ENCODE measurements at places on chromosomes 5 and 9.

DNA sequence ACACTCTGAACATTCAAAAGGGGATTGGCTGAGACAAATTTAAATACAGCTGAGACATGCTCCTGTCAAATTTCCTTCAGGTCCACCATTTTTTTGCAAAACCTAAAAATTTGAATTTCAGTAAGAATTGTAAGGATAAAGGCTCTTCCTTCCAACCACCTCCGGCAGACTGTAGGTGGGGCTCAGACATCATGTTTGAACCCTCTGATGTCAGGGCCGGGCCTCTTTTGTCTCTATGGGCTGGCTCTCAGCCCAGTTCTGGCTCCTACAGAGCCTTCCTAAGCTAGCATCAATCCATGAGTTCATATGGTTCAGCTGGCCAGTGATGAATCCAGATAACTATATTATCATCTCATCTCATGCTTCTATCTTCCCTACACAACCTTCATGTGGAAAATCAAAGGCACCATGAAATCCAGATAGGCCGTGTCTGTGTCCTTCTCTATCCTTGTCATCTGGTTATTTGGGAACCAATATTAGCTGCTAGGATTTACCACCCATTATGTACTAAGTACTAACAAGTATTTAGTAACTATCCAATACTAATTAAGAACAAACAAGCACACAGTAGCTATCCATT is 44.2 kb downstream of the NIPSNAP3B start:
- no peak for DNase-seq

GRCh38 chr5:31182136-31182535 is 11.3 kb upstream of the CDH6 start:
- no peak for DNase-seq

- DNase-seq = no peak
Observed at GRCh38 chr9:124626276-124626675, 119.1 kb upstream of the NR5A1 start.

GRCh38 chr9:76044266-76044819 is 153.9 kb downstream of the PCSK5 start:
- no peak for DNase-seq

DNA sequence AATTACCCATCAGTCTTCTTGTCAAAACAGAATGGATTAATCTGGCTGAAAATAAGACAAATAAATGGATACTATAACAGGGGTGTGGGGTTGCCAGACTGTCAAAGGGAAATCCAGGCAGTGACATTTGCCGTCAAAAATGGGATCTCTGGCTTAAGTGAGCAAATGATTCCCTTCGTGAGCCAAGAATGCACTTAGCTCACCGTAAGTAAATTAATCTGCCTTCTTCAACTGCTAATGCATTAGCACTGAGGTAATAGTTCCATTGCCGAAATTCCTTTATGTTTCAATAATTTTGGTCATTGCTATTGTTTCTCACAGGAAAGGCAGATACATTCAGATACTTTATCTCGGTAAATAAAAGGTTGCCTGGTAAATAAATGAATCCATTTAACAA is 377.8 kb downstream of the KIAA0825 start:
- no peak for DNase-seq

DNA sequence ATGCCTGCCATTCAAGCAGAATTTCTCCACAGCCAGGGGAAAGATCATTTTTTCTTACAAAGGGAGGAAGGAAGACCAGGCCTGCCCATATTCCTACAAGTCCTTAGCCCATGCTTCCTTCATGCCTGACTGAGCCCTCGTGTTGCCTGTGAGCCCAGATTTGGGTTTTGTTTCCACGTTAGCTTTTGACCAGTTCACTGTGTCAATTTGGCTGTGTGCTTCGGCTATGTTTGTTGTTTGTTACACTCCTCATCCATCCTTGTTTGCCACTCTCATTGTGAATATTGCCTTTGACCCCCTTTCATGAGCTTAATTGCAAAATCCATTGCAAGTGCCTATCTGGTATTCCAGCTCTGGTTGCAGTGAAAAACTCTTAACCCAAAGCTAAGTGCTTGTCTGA is 84.7 kb upstream of the RIOK2 start:
- no peak for DNase-seq

GRCh38 chr9:129698254-129698757 is 32.9 kb downstream of the PRRX2 start:
- no peak for DNase-seq

DNA sequence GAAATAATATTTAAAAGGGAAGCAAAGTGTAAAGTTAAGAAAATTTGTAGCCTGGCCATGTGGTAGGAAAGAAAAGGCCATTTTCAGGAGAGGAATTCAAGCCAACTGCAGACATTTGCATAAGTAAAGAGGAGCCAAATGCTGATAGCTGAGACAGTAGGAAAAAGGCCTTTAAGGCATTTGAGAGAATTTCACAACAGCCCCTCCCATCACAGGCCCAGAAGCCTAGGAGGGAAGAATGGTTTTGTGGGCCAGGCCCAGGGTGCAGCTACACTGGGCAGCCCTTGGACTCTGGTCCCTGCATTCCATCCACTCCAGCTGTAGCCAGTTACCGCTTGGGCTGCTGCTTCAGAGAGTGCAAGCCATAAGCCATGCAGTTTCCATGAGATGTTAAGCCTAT is 1556.8 kb downstream of the EFNA5 start:
- no peak for DNase-seq

DNA sequence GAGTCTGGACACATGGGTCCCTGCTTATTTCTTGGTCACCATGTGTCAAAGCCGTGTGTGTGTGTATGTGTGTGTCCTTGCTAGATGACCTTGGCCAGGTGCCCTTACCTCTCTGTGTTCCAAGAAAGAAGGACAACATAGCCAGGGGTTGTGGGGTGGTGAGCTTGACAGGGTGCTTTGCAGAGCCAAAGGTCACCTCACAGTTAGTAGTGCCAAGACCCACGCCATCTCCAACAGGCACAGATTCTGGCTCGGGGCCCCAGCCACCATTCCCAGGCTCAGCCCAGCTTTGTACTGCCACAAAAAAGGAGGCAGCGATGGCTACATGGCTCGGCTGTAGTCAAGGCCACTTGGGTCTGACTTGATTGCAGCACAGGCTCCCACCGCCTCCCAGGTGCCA is 39.5 kb downstream of the CXXC5 start:
- DNase-seq = no peak

DNA sequence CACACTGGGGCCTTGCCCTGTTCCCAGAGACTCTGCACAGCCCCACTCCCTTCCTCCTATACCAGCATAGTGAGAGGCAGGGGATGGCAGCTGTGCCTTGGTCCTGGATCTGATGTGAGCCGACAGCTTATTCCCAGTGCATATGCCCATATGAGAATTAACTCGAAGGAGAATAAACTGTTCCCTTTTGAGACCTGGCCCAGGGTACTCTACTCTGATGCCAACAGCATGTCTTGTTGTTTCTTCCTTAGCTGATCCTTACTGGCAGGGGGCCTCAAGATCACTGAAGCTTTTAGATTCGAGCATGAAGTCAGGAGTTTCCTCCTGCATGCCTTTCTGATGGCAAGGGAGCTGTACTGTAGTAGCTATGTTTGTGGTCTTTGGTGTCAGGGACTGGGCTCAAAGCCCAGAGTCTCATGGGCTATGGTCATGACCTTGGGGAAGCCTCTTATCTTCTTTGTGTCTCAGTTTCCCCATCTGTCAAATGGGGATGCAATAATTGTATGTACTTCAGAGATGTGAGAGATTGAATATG is 57.1 kb downstream of the DOCK2 start:
- DNase-seq = no peak

- DNase-seq = no peak
Observed at GRCh38 chr5:5705010-5705409, 282.5 kb downstream of the ICE1 start.

GRCh38 chr9:79489261-79490000 is 82.3 kb upstream of the TLE4 start:
- no peak for DNase-seq

GRCh38 chr9:36110434-36110833 is 26.1 kb upstream of the GLIPR2 start:
- DNase-seq = no peak

DNA sequence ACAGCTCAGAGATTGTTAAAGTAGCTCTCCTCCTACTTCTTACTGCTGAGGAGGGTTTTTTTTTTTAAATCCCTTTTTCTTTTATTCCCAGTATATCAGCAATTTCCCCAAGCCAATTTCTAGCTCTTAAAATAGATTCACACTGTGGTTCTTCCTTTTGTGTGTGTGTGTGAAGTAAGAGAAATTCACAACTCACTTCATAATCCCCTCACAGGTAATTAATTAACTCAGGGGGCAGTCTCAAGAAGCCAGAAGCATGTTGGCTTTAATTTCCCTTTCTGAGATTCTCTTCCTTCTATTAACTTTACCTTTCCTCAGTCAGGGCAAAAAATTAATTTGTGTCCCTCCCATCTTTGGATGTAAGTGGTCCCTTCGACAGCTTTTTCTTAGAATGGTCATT is 71.0 kb upstream of the HMHB1 start:
- DNase-seq = no peak

DNA sequence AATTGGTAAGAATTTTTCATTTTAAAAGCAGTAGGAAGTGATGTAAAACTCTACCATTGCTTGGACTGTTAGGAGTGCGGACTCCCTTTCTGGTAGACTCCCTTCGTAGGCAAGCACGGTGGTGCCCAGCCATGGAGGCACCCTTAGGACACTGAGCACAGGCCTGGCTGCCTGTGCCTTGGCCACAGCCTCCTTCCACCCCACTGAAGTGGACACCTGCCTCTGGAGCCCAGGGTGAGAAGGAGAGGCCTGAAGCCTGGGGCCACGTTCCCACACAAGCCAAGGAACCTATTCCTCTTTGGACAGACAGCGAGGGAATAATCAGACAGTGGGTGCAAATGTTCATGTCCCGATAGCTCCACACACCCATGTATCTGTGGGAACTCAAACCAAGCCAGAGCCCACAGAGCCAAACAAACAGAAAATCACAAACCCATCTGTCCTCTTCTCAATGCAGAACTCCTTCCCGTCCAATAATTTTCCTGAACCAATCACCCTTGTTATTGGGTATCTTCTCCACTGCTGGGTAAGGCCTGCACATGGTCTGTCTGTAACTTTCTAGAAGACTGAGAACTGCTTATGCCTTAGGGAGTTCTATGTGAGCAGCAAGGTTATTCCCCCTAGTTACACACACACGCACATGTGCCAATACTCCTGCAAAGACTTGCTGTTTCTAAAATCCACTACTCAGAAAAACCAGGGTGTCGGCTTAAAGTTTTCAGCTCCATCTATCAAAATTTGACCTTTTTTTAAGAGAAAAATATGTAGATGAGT is 45.2 kb downstream of the UBE2QL1 start:
- DNase-seq = no peak

DNA sequence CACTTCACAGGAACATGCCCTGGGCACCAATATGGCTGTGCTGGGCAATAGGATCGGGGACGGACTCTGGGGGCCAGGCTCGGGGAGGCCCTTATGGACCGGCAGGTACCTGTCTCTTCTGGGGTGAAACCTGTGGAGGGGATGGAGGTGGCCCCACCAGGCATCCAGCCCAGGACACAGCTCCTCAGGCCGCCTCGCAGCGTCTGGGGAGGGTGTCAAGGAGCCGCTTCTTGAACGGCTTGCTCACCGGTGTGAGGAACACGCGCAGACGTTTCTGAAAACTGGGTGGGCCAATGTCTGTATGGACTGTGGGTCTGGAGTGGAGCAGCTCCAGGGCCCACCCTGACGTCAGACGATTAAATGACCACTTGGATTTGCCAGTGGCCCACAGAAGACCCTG is 45.8 kb downstream of the PLEKHG4B start:
- no peak for DNase-seq

- DNase-seq = no peak
Observed at GRCh38 chr9:123175854-123176629, 92.3 kb downstream of the STRBP start.

DNA sequence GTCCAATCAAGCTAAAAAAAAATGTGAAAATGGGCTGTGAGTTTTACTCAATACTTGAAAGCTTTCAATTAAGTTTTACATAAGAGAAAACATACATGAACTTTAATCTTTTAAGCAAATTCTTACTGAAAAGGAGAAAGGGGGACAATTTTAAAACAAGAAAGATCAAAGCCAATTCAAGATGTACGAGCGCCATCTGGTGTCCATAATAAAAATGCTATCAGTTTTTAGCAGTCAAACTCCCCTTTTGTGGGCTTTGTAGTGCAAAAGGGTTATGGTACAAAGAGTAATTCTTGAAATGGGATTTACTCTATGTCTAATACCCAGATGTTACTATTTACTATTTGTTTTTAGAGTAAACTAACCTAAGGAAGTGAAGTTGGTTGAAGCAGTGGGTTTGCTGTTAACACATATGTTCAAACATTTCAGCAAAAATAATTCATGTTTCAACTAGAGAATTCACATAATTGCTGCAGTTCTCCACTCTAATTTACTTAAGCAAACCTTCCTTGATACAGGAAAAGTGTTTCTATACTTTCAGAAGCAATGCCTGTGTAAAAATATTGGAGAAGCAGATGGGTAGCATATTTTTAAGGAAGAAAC is 228.2 kb upstream of the TYRP1 start:
- no peak for DNase-seq

- no peak for DNase-seq
Observed at GRCh38 chr5:121497176-121497575, 354.5 kb upstream of the FTMT start.

DNA sequence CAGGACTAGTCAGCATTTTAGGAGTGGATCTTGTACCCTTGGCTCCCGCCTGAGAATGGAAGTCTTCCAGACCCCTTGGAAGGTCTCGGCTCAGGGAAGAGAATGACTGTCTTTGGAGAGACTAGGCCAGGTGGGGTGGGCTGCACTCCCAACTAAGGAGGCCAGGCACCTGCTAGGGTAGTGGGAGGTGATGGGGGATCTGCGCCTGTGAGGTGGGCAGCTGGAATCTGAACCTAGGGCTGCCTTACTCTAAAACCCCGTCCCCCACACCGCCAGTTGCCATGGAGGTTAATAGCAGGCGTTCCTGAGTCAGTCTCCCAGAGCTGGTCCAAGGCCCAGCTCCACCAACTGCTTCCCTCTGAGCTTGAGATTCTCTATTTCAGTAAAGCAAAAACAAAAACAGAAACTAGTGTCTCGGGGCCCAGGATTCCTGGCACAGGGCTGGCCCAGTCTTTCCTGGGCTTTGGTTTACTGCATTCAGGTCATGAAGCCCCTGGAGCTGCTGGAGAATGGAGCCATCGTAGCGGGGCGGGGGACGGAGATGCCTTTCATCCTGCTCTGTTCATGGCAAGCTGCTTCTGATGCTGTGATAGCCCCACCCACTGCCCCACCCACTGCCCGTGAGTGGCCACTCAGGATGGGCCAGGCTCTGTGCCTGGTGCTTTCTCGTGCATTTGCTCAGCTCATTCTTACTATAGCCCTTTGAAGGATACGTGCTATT is 57.5 kb downstream of the DAB2IP start:
- no peak for DNase-seq

DNA sequence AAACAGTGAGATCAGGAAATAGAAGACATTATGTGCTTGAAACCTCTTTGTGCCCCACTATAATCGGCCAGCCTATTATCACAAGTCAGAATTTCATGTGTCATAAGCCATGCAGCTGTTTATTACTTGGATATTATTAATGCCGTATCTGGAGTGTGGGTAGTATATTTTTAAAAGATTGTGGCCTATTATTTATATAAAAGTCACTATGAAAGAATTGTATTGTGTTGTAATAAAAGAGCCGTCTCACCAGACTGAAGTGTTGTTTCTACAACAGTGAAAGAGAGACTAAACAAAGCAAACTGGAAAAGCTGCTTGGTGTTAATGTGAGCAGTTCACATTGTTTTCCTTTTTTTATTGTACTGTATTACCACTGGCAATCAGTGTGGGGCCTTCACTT is 449.1 kb downstream of the PSAT1 start:
- no peak for DNase-seq
